Daoy (cell line): ENCODE measurements at places on chromosomes 16 and 17.

DNA sequence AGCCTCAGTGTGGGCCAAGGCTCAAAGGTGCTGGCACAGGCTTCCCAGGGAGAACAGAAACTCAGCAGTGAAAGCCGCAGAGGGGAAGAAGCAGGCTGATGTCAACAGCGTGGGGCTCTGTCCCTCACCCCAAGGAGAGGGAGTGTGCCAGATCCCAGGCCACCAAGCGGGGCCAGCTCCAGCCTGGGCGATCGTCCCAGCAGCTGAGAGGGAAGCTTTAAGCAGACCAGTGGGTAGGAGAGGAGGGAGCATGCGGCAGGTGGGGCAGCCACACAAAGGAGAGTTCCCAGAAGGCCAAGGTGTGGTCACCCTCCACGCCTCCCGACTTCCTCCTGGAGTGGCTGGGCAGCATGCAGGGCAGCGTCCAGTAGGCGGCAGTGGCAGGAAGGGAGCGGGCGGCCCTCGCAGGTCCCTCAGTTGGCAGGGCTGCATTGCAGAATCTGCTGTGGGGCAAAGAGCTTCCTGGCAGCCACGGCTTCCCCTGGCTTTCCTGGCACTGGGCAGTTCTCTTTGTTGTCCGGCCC, 6.0 kb downstream of the SYNGR2 start:
- DNase-seq: no peak

DNA sequence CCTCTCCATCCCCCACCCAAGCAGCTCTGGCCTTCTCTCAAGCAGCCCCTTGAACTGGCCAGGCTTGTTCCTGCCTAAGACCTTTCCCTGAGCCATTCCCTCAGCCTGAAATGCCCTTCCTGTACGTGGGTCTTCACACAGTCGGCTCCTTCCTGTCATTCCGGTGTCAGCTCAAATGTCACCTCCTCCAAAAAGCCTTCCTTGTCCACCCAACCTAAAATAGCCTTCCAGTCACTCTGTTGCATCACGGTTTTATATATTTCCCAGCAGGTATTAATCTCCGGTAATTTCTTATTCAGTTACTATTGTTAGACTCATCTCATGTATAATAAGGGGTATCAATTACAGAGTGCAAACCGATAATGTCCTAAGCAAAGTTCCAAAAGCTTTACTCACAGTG, 51.8 kb downstream of the C17orf67 start:
- no peak for DNase-seq

DNA sequence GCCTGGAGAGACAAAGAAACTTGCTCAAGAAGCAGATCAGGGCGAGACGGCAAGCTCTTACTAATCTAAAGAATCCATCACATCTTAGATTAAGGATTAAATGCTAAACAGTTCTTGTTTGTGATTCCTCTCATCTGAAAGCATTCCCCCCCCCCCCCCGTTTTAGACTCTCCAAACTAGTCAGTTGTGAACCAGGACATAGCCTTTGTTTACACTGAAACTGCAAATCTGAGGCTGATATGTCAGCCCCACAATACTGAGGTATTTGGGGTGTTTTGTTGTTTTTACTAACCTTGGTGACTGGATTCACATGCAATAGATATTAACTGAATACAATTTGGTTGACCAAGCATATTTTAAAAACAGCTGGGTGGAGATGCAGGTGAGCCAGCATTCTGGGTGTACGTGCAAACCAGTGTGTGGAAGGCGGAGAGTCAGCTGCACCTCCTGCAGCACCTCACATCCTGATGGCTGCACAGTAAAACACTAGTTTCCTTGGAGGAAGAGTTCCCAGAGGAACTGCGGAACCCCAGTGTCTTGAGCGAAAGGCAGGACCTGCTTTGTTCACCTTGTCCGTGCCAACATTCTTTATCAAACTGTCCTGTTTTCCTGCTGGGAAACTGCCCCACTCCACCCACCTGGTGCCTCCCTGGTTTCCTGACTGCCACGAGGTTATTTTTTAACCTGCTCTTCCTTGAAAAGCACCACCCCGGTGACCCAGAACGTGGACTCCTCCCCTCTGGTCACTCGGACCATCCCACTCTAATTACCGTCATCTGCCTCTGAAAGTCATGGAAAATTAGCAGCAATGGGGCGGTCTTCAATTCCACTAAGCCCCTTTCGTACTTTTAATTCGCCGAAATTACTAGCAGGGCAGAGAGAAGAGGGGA, 1.2 kb upstream of the YPEL2 start:
- DNase-seq: no peak

DNA sequence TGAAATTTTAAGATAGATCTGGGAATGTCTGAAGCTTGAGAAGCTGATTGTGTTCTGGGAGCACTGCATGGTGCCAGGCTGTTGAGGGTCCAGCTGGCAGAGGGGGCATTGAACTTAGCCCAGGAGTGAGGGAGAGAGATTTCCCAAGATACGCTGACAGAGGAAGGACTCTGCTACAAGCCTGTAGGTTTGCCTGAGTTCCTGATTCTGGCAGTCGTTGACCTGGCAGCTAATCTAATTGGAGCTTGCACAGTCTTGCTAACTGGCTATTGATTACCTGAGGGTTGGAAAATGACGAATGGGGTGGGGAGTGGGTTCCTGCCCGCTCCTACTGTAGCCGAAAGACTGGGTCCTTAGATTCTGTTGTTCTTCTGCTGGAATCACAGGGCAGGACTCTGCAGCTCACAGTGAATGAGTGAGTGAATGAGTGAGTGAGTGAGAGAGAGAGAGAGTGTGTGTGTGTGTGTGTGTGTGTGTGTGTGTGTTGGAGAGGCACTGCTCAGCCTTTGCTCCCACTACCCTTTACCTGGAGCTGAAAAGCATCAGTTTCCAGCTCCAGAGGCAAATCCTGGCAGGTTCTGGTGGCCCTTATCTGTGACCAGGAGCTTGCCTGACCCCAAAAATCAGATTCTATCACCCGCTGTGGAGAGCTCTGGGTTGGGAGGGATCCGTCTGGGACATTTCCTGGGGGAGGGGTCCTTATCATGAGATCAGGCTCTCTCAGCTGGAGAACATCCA, 16.7 kb downstream of the CTRL start:
- DNase-seq: no peak

DNA sequence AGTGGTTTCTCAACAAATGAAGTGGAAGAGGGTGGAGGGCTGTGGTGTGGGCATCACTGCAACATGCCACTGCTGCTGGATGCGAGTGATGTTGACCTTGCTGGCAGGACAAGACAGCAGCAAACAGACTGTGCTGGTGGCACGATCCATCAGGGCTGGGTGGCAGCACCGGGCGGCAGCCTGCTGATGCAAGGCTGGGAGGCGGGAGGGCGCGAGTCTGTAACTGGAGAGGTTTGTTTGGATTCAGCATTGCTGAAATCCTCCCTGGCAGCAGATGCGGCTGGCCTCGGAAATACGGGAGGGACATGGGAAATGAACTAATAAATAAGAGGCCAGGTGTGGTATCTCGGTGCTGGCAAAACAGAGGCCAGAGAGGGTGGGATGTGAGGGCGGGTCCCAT, 224.2 kb downstream of the ENGASE start:
- no peak for DNase-seq
